ENCODE measurements at places on chromosomes 16 and 17. TPM values are rescaled to one million over a fixed set of nuclear protein-coding genes. Genes with fewer than 3 reads are reported as not detected.

Gene KRTAP4-4
- total RNA-seq = not detected

Gene AATK
- total RNA-seq = 24.6 TPM

Gene GJC1
- total RNA-seq = 26.5 TPM

Gene ALOX12B
- total RNA-seq = not detected

Gene NDUFB10
- total RNA-seq = 249 TPM

Gene OR3A2
- not detected for total RNA-seq

Gene LDHD
- total RNA-seq = 6.7 TPM

Gene ABCA10
- 4.2 TPM for total RNA-seq

Gene TLCD2
- 7.7 TPM for total RNA-seq

Gene HOXB4
- 5.5 TPM for total RNA-seq

Gene ADAP2
- total RNA-seq = 10.5 TPM

Gene SCN4A
- 0.23 TPM for total RNA-seq

Gene IGF2BP1
- total RNA-seq = not detected

Gene NUDT7
- total RNA-seq = 12.1 TPM

Gene PRCD
- 3.9 TPM for total RNA-seq

Gene GJD3
- total RNA-seq = 0.40 TPM

Gene SULT1A2
- not detected for total RNA-seq

Gene GPRC5C
- 14.8 TPM for total RNA-seq

Gene CD300A
- 1.2 TPM for total RNA-seq

Gene FASN
- total RNA-seq = 42.9 TPM

Gene APRT
- total RNA-seq = 60.6 TPM

Gene CDIPT
- 178 TPM for total RNA-seq

Gene FAM171A2
- 2.0 TPM for total RNA-seq

Gene KRT17
- total RNA-seq = not detected

Gene OR1G1
- not detected for total RNA-seq

Gene MT1E
- 57.7 TPM for total RNA-seq

Gene KIF2B
- total RNA-seq = not detected

Gene TEKT5
- total RNA-seq = not detected

Gene RAB37
- 3.3 TPM for total RNA-seq

Gene ANKRD40CL
- not detected for total RNA-seq

Gene C16orf96
- total RNA-seq = not detected

Gene NF1
- 64.8 TPM for total RNA-seq

Gene LLGL2
- 12.3 TPM for total RNA-seq

Gene SLC5A11
- not detected for total RNA-seq

Gene KRTAP4-16
- not detected for total RNA-seq

Gene CCDC200
- not detected for total RNA-seq

Gene FADS6
- total RNA-seq = 0.33 TPM

Gene NT5M
- 4.3 TPM for total RNA-seq

Gene PRSS33
- not detected for total RNA-seq

Gene HOXB9
- not detected for total RNA-seq

Gene TNP2
- not detected for total RNA-seq

Gene VAC14
- 42.3 TPM for total RNA-seq

Gene SLC35G6
- total RNA-seq = not detected

Gene LRRC46
- total RNA-seq = not detected

Gene PAQR4
- 4.9 TPM for total RNA-seq

Gene HEATR9
- total RNA-seq = 0.13 TPM

Gene CIITA
- total RNA-seq = 6.8 TPM

Gene CSNK2A2
- 56.5 TPM for total RNA-seq

Gene AXIN2
- total RNA-seq = 63.4 TPM

Gene KLHL10
- 2.8 TPM for total RNA-seq

Gene ZNF385C
- 0.39 TPM for total RNA-seq

Gene MARF1
- total RNA-seq = 57.3 TPM

Gene C16orf92
- not detected for total RNA-seq

Gene HSD3B7
- total RNA-seq = 15.4 TPM
